ENCODE measurements at places on chromosomes 5 and 9.
A peak's percentile ranks its signal among the peaks of the same experiment; 100 is the strongest.

DNA sequence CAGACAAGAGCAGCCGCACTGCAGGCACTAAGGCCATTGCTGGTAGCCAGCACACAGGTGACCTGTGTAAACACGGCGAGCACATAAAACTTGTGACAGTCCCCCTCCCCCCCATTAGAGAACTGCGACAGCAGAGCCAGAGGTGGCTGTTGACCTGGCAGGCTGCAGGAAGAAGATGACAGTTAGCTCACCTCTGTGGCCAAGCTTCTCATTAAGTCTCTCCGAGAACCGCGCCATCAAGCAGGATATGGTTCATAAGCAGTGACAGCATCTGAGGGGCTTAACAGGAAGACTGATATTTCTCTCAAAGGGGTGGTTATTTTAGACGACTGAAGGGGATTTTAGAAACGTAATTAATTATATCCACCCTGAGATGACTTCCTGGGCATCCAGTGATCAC is 5.2 kb downstream of the SURF4 start:
- H3K4me1 ChIP-seq, result no peaks in the 10 kb centered on the region
- H3K27me3 ChIP-seq, result no peaks in the 10 kb centered on the region
- H3K4me3 ChIP-seq, result no peak overlapping the region
- peaks cover 21% of the 10 kb centered on the region for H3K36me3 ChIP-seq
- no peak for DNase-seq

DNA sequence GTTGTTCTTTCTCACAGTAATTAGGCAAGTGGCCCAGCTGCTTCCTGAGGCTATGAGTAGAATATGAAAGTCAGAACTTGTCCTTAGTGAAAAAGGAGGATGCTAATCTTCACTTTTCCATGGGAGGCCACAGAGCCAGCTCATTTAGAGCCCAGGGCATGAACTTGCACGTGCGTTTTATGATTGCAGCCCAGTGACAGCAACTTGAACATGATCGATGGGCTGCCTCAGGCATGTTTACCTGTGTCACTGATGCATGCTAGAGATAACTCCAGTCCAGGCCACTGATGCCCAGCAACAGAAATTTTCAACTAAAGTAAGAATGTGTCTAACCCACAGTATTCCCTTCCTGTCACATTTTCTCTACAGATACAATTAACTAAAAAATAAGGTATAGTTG is 179.3 kb downstream of the CTNND2 start:
- H3K36me3 ChIP-seq, result no peaks in the 10 kb centered on the region
- no peak overlapping the region for H3K4me3 ChIP-seq
- no peaks in the 10 kb centered on the region for H3K4me1 ChIP-seq
- H3K27ac ChIP-seq, result no peak overlapping the region
- no peaks in the 10 kb centered on the region for H3K27me3 ChIP-seq

DNA sequence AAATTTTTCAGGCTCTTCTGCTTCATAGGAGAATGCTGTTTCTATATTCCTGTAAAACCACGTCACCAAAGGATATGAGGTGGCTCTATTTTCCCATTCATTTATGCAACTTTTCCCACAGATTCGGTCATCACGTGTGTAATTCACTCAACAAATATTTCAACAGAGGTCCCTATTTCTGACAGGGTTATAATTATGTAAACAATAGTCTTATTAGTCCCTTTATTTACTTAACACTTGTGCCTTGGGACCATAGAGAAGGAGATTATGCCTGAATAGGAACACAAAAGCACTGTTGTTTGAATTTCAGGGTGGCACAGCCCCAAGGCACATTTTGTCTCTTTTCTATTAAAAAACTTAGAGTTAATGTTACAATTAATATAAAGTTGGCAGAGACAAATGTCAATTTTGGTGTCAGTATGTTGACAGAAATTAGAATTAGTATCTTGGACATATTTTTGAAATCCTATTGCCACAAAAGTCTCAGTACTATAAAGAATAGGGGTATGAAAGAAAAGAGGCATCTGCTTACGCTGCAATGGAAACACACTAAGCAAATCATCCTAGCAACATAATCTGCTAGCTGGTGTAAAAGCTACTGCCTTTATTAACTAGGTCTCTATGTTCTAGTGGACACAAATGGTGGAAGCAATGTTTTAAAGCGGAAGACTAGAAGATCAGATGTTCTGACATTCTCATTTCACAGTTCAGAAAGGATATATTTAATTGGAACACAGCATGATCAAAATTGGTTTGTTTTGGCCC is 229.1 kb upstream of the TBCA start:
- no peak for DNase-seq
- H3K27ac ChIP-seq, result no peak overlapping the region
- no peak overlapping the region for H3K4me3 ChIP-seq
- no peaks in the 10 kb centered on the region for H3K27me3 ChIP-seq

GRCh38 chr5:131984956-131985665 is 26.3 kb downstream of the ACSL6 start:
- no peaks in the 10 kb centered on the region for H3K4me1 ChIP-seq
- H3K36me3 ChIP-seq, result no peaks in the 10 kb centered on the region
- H3K27ac ChIP-seq, result no peak overlapping the region
- no peak for DNase-seq
- no peaks in the 10 kb centered on the region for H3K27me3 ChIP-seq

- H3K4me1 ChIP-seq, result no peaks in the 10 kb centered on the region
- no peak overlapping the region for H3K27ac ChIP-seq
- no peak overlapping the region for H3K4me3 ChIP-seq
- no peaks in the 10 kb centered on the region for H3K27me3 ChIP-seq
- peak; percentile 45 for DNase-seq
Measured at GRCh38 chr9:135602789-135603481, 36.4 kb downstream of the GLT6D1 start.

GRCh38 chr5:110590187-110590586 is 136.3 kb downstream of the TMEM232 start:
- no peak overlapping the region for H3K4me3 ChIP-seq
- DNase-seq, result peak; percentile 36
- no peaks in the 10 kb centered on the region for H3K36me3 ChIP-seq
- no peak overlapping the region for H3K27ac ChIP-seq
- no peaks in the 10 kb centered on the region for H3K4me1 ChIP-seq
- H3K27me3 ChIP-seq, result no peaks in the 10 kb centered on the region

GRCh38 chr5:90050103-90050502 is 359.5 kb downstream of the CETN3 start:
- no peak for DNase-seq
- no peak overlapping the region for H3K4me3 ChIP-seq
- H3K27ac ChIP-seq, result no peak overlapping the region

DNA sequence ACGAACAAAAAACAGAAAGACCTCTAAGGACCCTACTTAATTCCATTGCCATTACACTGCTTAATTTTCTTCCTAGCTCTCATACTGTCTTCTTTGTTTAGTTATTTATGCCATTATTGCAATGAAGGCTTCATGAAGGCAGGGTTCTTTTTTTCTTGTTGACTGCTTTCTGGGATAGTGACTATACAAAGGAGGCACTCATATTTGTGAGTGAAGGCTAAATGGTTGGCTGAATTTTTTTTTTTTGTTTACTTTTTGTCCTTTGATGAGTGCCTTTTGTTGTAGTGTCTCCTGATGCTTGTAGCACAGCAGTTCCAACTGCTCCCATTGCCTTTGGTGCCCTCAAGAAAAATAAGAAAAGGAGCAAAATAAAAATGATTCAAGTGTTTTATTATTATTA is 17.8 kb downstream of the CTNNA1 start:
- no peaks in the 10 kb centered on the region for H3K36me3 ChIP-seq
- H3K27me3 ChIP-seq, result no peaks in the 10 kb centered on the region
- H3K4me1 ChIP-seq, result peaks cover 9% of the 10 kb centered on the region
- H3K27ac ChIP-seq, result no peak overlapping the region

- no peaks in the 10 kb centered on the region for H3K4me1 ChIP-seq
- H3K27ac ChIP-seq, result no peak overlapping the region
- no peaks in the 10 kb centered on the region for H3K27me3 ChIP-seq
Measured at GRCh38 chr9:116058421-116058820, 95.2 kb upstream of the PAPPA start.

- H3K4me3 ChIP-seq, result no peak overlapping the region
- H3K27ac ChIP-seq, result no peak overlapping the region
- DNase-seq, result no peak
- no peaks in the 10 kb centered on the region for H3K27me3 ChIP-seq
- H3K36me3 ChIP-seq, result no peaks in the 10 kb centered on the region
Measured at GRCh38 chr9:26081847-26082246, 403.6 kb upstream of the TUSC1 start.

DNA sequence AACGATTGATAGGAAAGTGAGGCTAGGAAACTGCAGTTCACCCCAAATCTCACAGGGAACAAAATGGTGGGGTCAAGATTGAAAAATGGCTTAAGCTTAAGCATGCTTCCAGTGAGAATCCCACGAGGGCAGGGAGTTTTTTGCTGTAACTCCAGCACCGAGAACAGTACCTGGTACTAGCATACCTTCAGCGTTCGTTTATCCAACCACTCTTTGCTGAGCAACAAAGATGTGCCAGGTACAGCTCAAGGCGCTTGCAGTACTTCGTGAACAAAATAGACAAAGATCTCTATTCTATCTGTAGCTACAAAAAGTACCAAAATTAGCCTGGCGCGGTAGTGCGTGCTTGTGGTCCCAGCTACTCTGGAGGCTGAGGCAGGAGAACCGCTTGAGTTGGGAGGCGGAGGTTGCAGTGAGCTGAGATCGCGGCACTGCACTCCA is 778 bp upstream of the PPP6C start:
- no peaks in the 10 kb centered on the region for H3K27me3 ChIP-seq
- H3K27ac ChIP-seq, result peak overlapping the region; percentile 98
- H3K36me3 ChIP-seq, result no peaks in the 10 kb centered on the region

- H3K36me3 ChIP-seq, result no peaks in the 10 kb centered on the region
- no peak overlapping the region for H3K27ac ChIP-seq
- DNase-seq, result no peak
- H3K4me3 ChIP-seq, result no peak overlapping the region
- H3K27me3 ChIP-seq, result peaks cover 98% of the 10 kb centered on the region
Measured at GRCh38 chr9:93944011-93944410, 11.1 kb downstream of the BARX1 start.

DNA sequence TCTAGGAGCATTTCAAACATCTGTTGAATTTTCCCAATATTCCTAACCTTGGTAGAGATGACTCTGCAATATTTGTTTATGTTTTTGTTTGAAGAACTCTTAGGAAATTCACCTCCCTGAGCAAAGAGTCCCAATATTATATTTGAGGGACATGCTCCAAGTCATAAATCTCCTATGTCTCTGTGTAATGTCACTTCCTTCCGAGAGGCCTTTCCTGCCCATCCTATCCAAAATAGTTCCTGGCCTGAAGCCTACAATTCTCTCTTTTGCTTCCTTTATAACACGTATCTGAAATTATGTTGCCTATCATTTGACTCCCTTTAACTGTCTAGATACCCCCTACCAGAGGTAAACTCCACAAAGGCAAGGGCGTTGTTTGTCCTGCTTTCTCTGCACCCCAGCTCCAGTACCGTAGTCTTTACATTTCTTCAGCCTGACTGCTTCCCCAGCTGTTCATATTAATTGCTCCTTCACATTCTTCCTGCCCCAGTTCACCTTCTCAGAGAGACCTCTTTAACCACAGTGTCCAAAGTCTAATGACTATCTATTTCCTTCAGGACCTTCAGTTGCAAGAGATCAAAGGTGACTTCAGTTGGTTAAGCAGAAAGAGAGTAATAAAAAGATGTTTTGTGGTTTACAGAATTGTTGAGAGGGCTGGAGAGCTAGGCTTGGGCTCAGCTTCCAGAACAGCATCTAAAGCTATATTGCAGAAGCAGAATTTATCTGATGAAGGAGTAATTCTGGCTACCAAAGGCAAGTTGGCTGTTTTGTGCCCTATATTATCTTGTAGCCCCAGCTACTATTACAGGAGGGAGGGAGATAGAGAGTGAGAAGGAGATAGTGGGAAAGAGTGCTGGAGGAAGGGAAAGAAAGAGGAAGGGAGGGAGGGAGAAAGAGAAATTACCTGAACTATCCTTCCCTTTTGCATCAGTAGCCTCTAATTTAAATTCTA is 109.3 kb upstream of the TMEM161B start:
- H3K27me3 ChIP-seq, result no peaks in the 10 kb centered on the region
- H3K4me3 ChIP-seq, result no peak overlapping the region
- no peaks in the 10 kb centered on the region for H3K36me3 ChIP-seq
- H3K27ac ChIP-seq, result no peak overlapping the region
- H3K4me1 ChIP-seq, result no peaks in the 10 kb centered on the region
- no peak for DNase-seq

DNA sequence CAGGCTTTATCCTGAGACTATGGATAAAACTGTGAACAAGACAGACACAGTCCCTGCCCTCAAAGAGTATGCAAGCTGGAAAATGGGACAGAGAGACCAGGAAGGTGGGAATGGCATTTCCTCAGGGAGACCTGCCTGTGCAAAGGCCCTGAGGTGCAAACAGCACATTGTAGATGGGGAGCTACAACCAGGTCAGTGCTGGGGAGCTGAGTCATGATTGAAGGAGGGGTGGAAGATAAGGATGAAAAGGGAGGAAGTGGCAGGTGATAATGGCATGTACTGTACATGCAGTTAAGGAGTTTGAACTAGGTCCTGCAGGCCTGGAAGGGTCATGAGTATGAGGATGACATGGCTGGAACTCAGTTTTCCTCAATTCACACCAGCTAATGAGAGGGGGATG is 75.5 kb upstream of the BOD1 start:
- DNase-seq, result no peak
- H3K27ac ChIP-seq, result no peak overlapping the region
- H3K36me3 ChIP-seq, result no peaks in the 10 kb centered on the region
- no peak overlapping the region for H3K4me3 ChIP-seq
- H3K4me1 ChIP-seq, result peaks cover 4% of the 10 kb centered on the region

DNA sequence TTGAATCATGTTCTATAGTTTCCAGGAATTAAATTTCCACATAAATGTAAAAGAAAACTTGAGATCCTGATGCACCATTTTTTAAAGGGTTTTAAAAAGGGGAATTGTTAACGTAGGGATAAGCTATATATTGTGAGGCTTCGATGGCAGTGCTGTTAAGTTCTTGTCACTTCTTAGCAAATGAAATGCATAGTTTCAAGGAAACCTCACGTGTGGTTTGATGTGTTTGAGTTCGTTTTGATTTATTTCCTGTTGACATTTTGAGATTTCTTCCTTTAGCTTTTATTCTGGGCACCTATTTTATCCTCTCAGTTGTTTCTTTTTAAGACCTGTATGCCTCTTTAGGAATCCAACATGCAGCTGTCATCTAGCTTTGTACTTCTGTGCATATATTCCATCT is 301.0 kb downstream of the DOCK8 start:
- no peak overlapping the region for H3K4me3 ChIP-seq
- DNase-seq, result no peak
- H3K36me3 ChIP-seq, result no peaks in the 10 kb centered on the region
- H3K27me3 ChIP-seq, result no peaks in the 10 kb centered on the region
- peaks cover 17% of the 10 kb centered on the region for H3K4me1 ChIP-seq
- H3K27ac ChIP-seq, result no peak overlapping the region

GRCh38 chr5:1759378-1759970 is 40.2 kb downstream of the MRPL36 start:
- H3K27ac ChIP-seq, result no peak overlapping the region
- H3K27me3 ChIP-seq, result no peaks in the 10 kb centered on the region
- no peaks in the 10 kb centered on the region for H3K4me1 ChIP-seq

DNA sequence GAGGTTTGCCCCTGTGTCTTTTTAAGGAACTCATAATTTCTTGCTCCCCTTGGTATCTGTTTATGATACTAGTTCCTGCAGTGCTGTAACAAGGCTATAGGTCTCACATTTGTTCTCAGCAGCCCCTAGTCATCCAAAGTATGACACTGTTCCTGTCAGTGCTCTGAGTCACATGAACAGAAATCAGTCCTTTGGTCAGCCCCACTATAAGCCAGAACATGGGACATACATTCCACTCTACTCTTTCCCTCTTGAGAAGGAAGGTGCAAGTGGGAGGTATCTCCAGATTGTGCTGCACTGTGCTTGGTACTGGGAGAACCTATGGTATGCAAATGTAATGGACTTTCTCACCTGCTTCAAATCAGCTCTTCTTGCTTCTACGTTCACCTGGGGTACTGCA is 87.0 kb downstream of the IARS1 start:
- H3K27me3 ChIP-seq, result no peaks in the 10 kb centered on the region
- peaks cover 25% of the 10 kb centered on the region for H3K36me3 ChIP-seq
- no peaks in the 10 kb centered on the region for H3K4me1 ChIP-seq

All from cardiac muscle cell (in vitro differentiated cells and primary cell).